Testis (tissue), 5 donors: ENCODE measurements at places on chromosomes 2 and 18. TPM values are rescaled to one million over a fixed set of nuclear protein-coding genes. Genes with fewer than 3 reads are reported as not detected.

- no peak for DNase-seq
- no peaks in the 10 kb centered on the region for H3K36me3 ChIP-seq
- H3K4me3 ChIP-seq: no peak overlapping the region
- H3K27ac ChIP-seq: no peak overlapping the region
Observed at GRCh38 chr18:12397254-12397653, 10.5 kb upstream of the PRELID3A start.

The PROC gene
- total RNA-seq: not detected

The MAL gene
- total RNA-seq: 0.62 TPM

- peak; percentile 30 for DNase-seq
- H3K4me3 ChIP-seq: no peak overlapping the region
- H3K36me3 ChIP-seq: no peaks in the 10 kb centered on the region
- H3K27me3 ChIP-seq: no peaks in the 10 kb centered on the region
Observed at GRCh38 chr2:142868229-142868762, 9.2 kb upstream of the KYNU start.

DNA sequence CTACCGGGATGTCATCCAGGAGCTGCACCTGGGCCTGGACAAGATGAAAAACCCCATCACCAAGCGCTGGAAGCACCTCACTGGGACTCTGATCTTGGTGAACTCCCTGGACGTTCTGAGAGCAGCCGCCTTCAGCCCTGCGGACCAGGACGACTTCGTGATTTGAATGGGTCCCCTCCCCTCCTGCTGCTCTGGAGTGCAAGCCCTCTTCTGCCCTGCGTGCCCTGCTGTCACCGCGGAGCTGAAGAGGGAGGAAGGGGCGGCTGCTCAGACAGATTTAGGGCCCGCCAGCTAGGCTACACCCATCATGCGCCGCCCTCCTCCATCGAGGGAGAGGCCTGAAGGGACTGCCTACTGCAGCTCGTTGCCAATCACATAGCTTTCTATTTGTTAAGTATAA, 101.8 kb downstream of the SH3BP4 start:
- H3K36me3 ChIP-seq: no peaks in the 10 kb centered on the region
- no peak overlapping the region for H3K27ac ChIP-seq
- H3K27me3 ChIP-seq: no peaks in the 10 kb centered on the region
- peaks cover 7% of the 10 kb centered on the region for H3K4me1 ChIP-seq
- no peak overlapping the region for H3K4me3 ChIP-seq

The VWC2L gene
- total RNA-seq: 1.6 TPM

The DHRS9 gene
- total RNA-seq: 2.4 TPM

DNA sequence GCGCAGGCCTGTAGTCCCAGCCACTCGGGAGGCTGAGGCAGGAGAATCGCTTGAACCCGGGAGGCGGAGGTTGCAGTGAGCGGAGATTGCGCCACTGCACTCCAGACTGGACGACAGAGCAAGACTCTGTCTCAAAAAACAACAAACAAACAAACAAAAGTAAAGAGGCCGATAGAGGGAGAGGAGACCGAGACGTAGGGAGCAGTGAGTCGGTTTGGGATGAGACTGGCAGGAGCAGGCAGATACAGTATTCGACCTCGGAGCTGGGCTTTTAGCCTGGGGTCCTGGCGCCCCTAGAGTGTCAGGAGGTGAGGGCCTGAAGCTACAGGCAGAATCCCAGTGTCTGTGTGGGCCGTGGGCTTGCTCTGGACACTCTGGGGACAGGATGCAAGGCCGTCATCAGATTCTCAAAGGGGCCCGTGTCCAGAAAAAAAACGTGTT, 51.2 kb downstream of the SLC4A1AP start:
- peaks cover 9% of the 10 kb centered on the region for H3K4me1 ChIP-seq
- peak overlapping the region; percentile 50 for H3K4me3 ChIP-seq
- H3K27me3 ChIP-seq: no peaks in the 10 kb centered on the region

- no peaks in the 10 kb centered on the region for H3K36me3 ChIP-seq
- no peaks in the 10 kb centered on the region for H3K27me3 ChIP-seq
- H3K27ac ChIP-seq: no peak overlapping the region
- DNase-seq: no peak
Observed at GRCh38 chr2:156326526-156327095, 5.9 kb downstream of the NR4A2 start.

DNA sequence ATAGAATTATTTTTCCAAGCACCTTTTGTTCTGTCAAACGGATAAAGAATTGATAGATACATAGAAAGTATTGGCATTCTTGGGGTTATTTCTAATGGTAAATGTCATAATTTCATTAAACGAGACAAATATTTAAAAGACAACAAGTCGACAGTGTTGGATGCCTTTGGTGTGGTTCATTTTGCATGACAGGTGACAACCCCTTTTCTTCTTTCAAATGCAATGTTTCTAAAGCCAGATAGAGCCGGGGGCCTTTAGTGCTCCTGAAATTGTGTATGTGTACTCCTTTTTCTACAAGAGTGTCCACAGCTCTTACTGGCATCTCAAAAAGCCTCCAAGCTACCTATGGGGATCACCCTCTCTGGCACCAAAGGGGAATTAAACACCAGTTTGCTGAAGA, 350.8 kb upstream of the ID2 start:
- H3K4me3 ChIP-seq: no peak overlapping the region
- no peaks in the 10 kb centered on the region for H3K36me3 ChIP-seq
- DNase-seq: no peak
- H3K27ac ChIP-seq: no peak overlapping the region
- H3K4me1 ChIP-seq: no peaks in the 10 kb centered on the region
- H3K27me3 ChIP-seq: no peaks in the 10 kb centered on the region

DNA sequence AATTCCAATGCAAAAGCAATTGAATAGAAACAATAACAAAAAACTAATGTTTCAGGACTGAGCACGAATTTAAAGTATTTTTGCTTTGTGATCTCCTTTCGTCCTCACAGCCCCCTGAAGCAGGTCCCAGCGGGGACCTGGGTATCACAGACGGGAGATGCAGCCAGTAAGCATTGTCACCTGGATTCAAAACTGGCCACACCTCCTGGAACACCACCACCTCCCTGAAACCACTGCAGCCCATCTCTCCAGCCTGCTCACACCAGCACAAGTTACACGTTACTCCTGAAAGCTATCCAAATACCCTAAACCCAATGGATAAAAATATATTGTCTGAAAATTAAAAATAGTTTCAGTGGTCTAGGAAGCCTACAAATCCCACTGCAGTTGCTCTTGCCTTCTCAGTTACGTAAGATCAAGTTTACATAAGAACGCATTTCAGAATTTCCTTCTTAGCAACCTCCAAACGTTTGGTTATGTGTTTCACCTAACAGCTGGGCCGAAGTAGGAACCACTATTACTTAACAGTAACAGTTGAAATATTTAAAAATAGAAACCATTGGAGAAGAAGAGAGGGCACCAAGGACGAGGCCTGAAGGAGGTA, 178.0 kb downstream of the HDAC4 start:
- DNase-seq: no peak
- no peaks in the 10 kb centered on the region for H3K36me3 ChIP-seq
- no peaks in the 10 kb centered on the region for H3K27me3 ChIP-seq
- H3K4me3 ChIP-seq: no peak overlapping the region

The TANC1 gene
- total RNA-seq: 16.2 TPM

The RPRM gene
- 2.4 TPM for total RNA-seq

GRCh38 chr2:70596739-70597138, 43.1 kb upstream of the TGFA start:
- H3K4me1 ChIP-seq: no peaks in the 10 kb centered on the region
- no peak for DNase-seq
- H3K27ac ChIP-seq: no peak overlapping the region

The LIMS3 gene
- 33.0 TPM for total RNA-seq

- H3K27me3 ChIP-seq: no peaks in the 10 kb centered on the region
- H3K36me3 ChIP-seq: no peaks in the 10 kb centered on the region
- H3K4me1 ChIP-seq: peaks cover 25% of the 10 kb centered on the region
- H3K27ac ChIP-seq: no peak overlapping the region
Observed at GRCh38 chr2:218015586-218016521, 13.1 kb upstream of the TNS1 start.

GRCh38 chr2:72270556-72271275, 123.1 kb upstream of the CYP26B1 start:
- H3K4me3 ChIP-seq: no peak overlapping the region
- H3K4me1 ChIP-seq: no peaks in the 10 kb centered on the region
- no peak overlapping the region for H3K27ac ChIP-seq
- no peaks in the 10 kb centered on the region for H3K36me3 ChIP-seq
- no peak for DNase-seq

The L3MBTL4 gene
- 50.9 TPM for total RNA-seq

DNA sequence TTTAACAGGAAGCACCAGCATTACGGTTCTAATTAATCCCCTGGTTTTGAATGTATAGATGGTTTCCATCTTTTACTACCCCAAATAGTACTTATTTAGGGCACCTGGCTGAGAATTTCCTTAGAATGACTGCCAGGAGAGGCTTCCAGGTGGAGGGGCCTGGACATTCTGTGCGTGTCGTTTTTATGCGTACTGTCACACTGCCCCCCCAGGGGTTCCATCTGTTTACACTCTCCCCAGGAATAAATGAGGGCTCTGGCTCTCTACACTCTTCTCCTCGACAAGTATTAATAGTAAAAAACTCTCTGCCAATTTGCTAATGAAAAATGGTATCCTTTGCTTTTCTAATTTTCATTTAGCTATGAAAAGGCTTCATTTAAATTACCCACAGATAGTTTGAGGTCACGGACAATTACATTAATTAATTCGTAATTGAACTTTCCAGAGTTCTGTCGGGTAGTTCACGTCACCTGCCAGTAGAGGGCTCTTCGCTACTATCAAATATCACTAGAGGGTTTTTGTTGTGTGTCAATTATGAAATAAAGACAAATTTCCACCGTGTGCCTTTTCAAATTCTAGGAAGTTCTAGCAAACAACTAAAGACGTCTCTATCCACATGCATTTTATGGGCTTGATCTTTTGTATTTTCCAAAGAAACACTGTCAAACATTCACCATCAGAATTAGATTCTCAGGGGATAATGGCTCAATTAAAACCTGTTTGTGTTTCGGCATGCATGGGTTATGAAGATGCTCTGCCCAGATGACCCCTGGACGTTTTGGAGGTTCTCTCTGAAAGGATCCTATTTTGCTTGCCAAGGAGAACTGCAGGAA, 88.8 kb upstream of the ASB18 start:
- no peak overlapping the region for H3K27ac ChIP-seq
- no peaks in the 10 kb centered on the region for H3K27me3 ChIP-seq
- DNase-seq: peak; percentile 45
- no peaks in the 10 kb centered on the region for H3K4me1 ChIP-seq
- H3K4me3 ChIP-seq: no peak overlapping the region
- H3K36me3 ChIP-seq: no peaks in the 10 kb centered on the region

GRCh38 chr18:45464619-45465018, 150.7 kb upstream of the SLC14A2 start:
- no peaks in the 10 kb centered on the region for H3K27me3 ChIP-seq
- peak; percentile 41 for DNase-seq
- no peaks in the 10 kb centered on the region for H3K4me1 ChIP-seq
- no peak overlapping the region for H3K4me3 ChIP-seq
- H3K36me3 ChIP-seq: no peaks in the 10 kb centered on the region

DNA sequence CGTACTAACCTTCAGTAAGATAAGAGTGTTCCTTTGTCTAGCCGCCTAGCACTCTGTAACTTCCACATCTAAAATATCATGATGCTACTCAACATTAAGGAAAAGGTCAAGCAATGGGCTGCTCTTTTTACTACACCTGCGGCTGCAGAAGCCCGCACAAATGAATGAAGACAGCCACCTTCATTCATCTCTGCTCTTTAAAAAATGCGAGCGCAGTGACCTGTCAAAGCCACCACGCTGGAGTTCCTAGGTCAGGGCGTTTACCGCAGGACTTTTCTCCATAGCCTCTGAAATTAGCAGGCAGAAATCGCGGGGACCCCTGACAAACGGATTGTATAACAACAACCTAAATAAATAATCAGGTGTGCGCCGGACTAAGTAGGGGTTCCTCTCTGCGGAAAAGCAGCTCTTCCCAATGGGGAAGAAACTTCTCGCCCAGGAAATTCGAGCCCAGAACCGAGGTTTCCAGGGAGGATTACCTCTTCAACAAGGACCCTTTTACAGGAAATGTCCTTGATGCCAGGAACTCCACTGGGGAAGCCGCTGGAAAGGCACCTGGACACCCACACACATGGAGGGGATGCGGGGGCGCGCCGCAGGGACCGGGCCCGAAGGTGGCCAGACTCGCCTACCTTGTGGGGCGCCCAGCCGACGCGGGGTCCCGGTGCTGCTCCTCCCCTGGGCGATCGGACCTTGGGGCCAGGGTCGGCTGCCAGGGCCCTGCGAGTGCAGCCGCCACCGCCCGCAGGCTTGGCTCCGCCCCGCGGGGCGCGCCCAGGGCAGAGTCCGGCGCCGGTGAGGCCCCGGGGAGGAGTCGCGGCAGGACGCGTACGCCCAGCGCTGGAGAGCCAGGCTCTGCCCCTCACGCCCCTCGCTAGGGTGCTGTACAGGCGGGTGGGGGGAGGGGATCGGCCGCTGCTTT, at the start of gene CCDC68:
TSS of gene CCDC68 (minus strand) at position 758 of the 922 bp plus-strand sequence. CDS start 16,670 bp downstream, outside the sequence.
- H3K27me3 ChIP-seq: no peaks in the 10 kb centered on the region
- DNase-seq: peak; percentile 62
- peak within 1 kb of the TSS; percentile 62 for H3K27ac ChIP-seq
- no peaks in the 10 kb centered on the region for H3K36me3 ChIP-seq
- H3K4me1 ChIP-seq: peaks cover 9% of the 10 kb centered on the region
- peak within 1 kb of the TSS; percentile 59 for H3K4me3 ChIP-seq

The SOCS6 gene
- total RNA-seq: 22.9 TPM

The CENPA gene
- total RNA-seq: 2.8 TPM

The KYNU gene
- total RNA-seq: 4.5 TPM

The HK2 gene
- 142 TPM for total RNA-seq

GRCh38 chr18:63161032-63161760, 158.4 kb downstream of the BCL2 start:
- H3K36me3 ChIP-seq: no peaks in the 10 kb centered on the region
- peaks cover 27% of the 10 kb centered on the region for H3K4me1 ChIP-seq
- H3K4me3 ChIP-seq: no peak overlapping the region
- peak overlapping the region; percentile 47 for H3K27ac ChIP-seq
- no peaks in the 10 kb centered on the region for H3K27me3 ChIP-seq
- DNase-seq: no peak

GRCh38 chr18:73059280-73059679, 191.5 kb upstream of the NETO1 start:
- DNase-seq: no peak
- no peak overlapping the region for H3K27ac ChIP-seq
- no peaks in the 10 kb centered on the region for H3K27me3 ChIP-seq
- H3K4me3 ChIP-seq: no peak overlapping the region
- H3K4me1 ChIP-seq: no peaks in the 10 kb centered on the region
- H3K36me3 ChIP-seq: no peaks in the 10 kb centered on the region

DNA sequence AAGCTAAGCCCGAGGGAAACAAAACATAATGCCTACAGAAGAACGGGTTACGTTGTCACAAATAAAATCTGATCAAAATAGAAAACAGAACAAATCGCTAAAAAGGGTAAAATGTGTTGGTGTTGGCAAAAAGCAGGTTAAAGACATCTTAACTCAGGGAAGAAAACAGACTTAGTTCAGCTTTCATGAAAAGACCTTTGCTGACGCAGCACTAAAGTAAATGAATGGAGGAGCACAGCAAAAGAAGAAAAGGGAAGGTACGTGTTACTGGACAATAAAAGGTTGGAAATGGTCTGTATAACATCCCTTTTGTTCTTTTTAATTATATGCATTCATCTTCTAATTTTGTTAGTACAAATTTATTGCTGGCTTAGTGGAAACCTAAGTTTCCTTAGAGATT, 117.4 kb upstream of the DSEL start:
- no peak overlapping the region for H3K27ac ChIP-seq
- H3K4me3 ChIP-seq: no peak overlapping the region
- DNase-seq: no peak
- H3K4me1 ChIP-seq: no peaks in the 10 kb centered on the region
